ENCODE measurements at places on chromosomes 3 and 15. TPM values are rescaled to one million over a fixed set of nuclear protein-coding genes. Genes with fewer than 3 reads are reported as not detected.

GRCh38 chr3:76756577-76756976, 283.3 kb upstream of the ROBO2 start:
- no peak for DNase-seq

Gene KCNH8
- not detected for polyA plus RNA-seq

DNA sequence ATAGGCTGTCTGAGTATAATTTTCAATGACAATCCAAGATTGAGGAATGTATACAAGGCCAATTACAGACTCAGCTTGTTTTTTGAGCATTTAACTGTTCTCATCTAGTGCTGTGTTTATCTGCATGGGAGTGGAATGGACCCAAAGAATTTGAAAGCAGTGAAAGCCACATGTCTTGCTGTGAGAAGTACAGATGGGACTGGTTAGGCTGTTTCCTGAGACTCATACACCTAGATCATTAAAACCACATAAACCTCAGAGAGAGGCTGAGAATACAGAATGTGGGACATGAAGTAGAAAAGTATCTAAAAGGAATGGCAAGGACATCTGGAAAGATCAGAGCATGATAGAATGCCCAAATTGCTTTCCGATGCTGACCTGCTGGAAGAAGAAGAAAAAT, 224.6 kb downstream of the NLGN1 start:
- no peak for DNase-seq

DNA sequence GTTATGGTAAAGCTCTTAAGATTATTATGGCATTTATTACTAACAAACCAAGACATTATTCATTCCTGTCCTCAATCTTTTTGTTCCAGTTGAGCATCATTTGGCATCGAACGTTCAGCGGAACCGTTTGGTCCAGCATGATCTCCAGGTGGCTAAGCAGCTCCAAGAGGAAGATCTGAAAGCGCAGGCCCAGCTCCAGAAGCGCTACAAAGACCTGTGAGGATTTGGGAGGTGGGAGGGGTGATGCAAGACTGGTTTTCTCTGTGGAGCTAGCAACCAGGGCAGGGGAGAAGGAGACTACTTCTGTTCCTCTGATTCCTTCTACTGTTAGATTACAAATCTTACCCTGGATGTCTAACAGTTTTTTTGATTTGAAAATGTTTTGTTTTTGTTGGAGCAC, 27.6 kb upstream of the UTS2B start:
- DNase-seq, result no peak

Gene HYAL2
- polyA plus RNA-seq, result 970 TPM

DNA sequence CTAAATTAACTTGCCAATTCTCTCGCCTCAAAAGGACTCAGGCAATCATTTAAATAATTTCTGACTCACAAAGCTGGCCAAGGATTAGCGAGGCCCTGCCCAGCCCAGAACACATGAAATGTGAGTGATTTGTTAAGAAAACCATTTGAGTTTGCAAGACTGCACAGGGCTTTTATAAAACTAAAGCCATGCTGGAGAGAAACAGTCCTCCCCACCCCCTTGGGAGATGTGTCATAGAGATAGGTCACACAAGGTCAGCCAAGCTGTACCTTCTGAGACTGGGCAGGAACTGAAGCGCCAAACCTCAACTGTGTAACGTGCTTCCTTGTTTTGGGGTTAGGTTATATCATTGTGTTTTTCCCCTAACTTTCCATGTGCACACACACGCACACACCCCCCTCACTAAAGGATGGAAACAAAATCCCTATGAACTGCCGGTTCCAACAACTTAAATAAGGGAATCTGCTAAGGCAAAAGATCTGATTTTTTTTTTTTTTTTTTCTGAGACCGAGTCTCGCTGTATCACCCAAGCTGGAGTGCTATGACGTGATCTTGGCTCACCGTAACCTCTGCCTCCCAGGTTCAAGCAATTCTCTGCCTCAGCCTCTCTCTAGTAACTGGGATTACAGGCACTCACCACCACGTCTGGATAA, 8.1 kb downstream of the SPATA12 start:
- DNase-seq, result peak; percentile 66

GRCh38 chr3:41464401-41464800, 265.1 kb downstream of the CTNNB1 start:
- DNase-seq, result no peak

Gene UBXN7
- polyA plus RNA-seq, result 9.9 TPM

Gene DLEC1
- polyA plus RNA-seq, result not detected

DNA sequence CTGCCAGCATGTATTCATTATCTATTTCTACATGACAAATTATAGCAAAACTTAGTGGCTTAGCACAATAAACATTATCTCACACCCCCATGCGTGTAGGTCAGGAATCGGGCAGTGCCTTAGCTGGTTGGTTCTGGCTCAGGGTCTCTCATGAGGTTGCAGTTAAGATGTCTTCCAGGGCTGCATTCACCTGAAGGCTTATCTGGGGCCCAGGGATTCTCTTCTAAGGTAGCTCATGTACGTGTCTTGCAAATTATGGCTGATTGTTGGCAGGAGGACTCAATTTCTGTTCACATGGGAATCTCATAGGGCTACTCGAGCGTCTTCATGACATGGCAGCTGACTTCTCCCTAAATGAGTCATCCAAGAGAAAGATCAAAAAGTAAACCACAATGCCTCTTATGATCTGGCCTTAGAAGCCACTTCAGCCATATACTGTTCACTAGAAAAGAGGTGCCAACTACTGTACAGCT, 42.9 kb upstream of the TSC22D2 start:
- no peak for DNase-seq

GRCh38 chr3:110243081-110243480, 828.5 kb upstream of the NECTIN3 start:
- DNase-seq, result no peak

GRCh38 chr3:98763076-98763475, at the start of gene ST3GAL6:
Gene ST3GAL6, plus strand, starts transcription at chr3:98763340. Its CDS starts 5,101 bp downstream, at chr3:98768441.
- DNase-seq, result peak; percentile 85

DNA sequence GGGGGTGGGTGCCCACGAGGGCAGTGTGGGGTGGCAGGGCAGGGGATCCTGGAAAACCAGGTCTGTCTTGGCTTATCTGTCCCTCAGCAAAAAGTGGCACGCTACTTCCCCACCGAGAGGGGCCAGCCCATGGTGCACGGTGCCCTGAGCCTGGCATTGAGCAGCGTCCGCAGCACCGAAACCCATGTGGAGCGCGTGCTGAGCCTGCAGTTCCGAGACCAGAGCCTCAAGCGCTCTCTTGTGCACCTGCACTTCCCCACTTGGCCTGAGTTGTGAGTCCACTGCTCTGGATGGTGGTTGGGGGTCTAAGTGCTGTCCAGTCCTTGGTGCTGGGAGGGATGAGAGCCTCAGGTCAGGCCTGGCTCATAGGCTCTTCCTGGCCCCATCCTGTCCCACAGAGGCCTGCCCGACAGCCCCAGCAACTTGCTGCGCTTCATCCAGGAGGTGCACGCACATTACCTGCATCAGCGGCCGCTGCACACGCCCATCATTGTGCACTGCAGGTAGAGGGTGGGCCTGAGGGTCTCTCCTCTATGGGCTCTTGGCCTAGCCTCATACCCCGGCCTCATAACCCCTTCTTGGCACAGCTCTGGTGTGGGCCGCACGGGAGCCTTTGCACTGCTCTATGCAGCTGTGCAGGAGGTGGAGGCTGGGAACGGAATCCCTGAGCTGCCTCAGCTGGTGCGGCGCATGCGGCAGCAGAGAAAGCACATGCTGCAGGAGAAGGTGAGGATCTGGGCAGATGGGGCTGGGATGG, 31.1 kb downstream of the PTPN23 start:
- no peak for DNase-seq

DNA sequence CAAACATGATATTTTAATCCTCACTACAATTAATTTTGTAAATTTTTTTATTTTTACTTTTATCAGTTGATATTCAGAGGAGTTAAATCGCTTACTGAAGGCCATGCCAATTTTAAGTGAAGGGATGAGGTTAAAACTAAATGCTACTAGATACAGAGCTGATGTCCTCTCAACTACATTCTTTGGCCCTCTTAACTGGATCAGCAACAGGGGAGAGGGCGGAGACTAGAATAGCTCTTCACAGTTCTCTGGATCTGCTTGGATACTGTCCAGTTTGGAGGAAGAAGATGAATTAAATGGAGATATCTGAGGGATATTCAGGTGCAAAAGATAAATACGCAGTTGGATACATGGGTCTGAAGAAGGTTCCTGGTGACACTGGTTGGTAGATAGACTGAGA, 85.6 kb upstream of the LYSMD4 start:
- DNase-seq, result no peak

DNA sequence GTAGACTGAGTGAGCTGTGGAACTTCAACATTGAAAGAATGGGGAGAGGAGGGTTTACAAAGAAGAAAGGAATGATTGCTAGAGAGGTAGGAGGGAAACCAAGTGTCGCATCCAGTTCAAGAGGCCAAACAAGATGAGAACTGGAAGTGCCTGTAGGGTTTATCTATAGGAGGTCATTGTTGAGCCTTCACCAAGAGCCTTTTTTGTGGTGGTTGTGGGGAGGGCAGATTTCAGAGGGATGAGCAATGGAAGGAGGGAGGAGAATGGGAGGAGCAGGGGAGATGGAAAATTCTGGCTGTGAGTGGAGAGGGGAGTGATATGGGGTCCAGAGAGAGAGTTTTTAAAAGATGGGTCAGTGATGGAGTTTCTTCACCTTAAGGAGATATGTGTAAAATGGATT, 8.5 kb downstream of the PDIA5 start:
- no peak for DNase-seq

GRCh38 chr15:66765478-66766281, 63.6 kb downstream of the SMAD6 start:
- DNase-seq, result peak; percentile 93

Gene TCTA
- 31.3 TPM for polyA plus RNA-seq

GRCh38 chr3:18507333-18507732, 82.2 kb upstream of the SATB1 start:
- no peak for DNase-seq

GRCh38 chr3:53044711-53045517, 959 bp downstream of the SFMBT1 start:
- peak; percentile 47 for DNase-seq

DNA sequence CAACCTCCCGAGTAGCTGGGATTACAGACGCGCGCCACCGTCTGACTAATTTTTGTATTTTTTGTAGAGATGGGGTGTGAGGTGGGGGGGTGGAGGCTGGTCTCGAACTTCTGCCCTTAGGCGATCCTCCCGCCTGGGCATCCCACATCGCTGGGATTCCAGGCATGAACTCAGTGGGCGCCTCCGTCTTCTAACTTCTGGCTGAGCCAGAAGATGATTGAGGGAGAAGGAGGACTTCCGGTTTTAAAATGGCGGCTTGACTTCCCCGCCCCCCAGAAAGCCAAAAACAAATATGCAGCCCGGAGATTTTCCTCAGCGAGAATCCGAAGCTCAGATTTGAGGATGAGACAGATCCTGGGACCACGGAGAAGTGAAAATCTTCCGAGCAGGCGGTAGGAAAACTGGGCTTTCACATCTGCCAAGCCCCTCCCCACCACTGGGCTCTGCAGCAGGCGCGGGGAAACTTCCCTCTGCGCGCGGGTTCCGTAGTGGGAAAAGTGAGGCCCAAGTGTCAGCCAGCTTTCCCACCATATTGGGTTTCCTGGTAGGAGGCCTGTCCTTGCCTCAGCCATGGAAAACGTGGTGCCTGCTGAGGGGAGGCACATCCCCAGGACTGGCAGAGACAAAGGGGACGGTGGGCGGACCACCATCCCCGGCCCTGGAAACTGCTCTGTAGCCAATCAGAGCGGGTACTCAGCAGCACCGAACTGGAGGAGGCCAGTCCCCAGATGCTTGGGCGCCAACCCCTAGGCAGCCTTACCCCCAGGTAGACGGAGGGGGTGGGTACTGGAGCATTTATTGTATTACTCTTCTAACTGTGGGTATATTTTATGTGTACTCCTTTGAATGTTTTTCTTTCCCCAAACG, 17.3 kb downstream of the CHST14 start:
- no peak for DNase-seq

- no peak for DNase-seq
Observed at GRCh38 chr3:190387578-190388213, at the start of gene CLDN16. Gene CLDN16, plus strand, starts transcription at chr3:190388163. Its CDS starts 167 bp downstream, at chr3:190388330.

Gene CATSPER2
- polyA plus RNA-seq, result 1.4 TPM

Gene SOX14
- not detected for polyA plus RNA-seq

GRCh38 chr3:71701251-71701762, 23.9 kb downstream of the EIF4E3 start:
- DNase-seq, result no peak

DNA sequence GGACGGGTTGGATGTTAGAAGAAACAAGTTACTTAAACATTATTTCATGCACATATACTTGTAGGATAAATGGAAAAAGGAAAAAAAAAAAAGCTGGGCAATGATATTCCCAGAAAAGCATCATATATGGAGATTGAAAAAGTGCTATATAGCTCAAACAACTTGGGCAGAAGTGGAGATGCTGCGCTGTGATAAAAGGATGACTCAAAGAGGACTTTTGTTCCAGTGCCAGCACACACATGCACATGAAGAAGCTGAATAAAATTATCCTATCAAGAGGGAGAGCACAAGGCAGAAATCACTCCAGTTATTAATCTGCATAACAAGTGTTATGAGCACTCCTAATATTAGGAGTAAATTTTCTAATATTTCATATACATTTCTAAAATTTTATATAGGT, 30.9 kb downstream of the FRMD4B start:
- DNase-seq, result peak; percentile 79

- DNase-seq, result peak; percentile 75
Observed at GRCh38 chr15:64460724-64461720, 644 bp downstream of the ZNF609 start.

GRCh38 chr3:149267565-149267964, 45.9 kb upstream of the CP start:
- DNase-seq, result no peak

- DNase-seq, result no peak
Observed at GRCh38 chr3:45347315-45348000, 40.9 kb upstream of the LARS2 start.

Gene RMDN3
- 20.1 TPM for polyA plus RNA-seq

GRCh38 chr3:57992452-57993213, 15.6 kb upstream of the FLNB start:
- DNase-seq, result no peak

GRCh38 chr15:62297933-62298332, 132.8 kb upstream of the C2CD4B start:
- no peak for DNase-seq

GRCh38 chr15:93759629-93760028, 471.7 kb upstream of the MCTP2 start:
- no peak for DNase-seq

Gene MGLL
- polyA plus RNA-seq, result 23.3 TPM

DNA sequence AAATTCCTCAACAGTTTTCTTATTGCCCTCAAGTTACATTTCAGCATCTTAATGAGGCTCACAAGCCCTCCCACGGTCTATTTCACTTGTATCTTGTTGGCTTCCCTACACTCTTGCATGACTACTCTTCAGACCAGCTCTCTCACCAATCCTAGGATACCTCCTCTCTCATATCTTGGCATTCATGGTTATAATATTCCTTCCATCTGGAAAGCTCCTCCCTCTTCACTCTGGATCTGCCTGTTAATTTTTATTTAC, 8.5 kb upstream of the CCDC80 start:
- no peak for DNase-seq

GRCh38 chr15:93703092-93703739, 528.1 kb upstream of the MCTP2 start:
- DNase-seq, result no peak

Gene SMAD6
- polyA plus RNA-seq, result 7.3 TPM

Gene CPLX3
- not detected for polyA plus RNA-seq

- DNase-seq, result no peak
Observed at GRCh38 chr3:70183781-70184504, 128.5 kb downstream of the MDFIC2 start.

GRCh38 chr3:183931881-183932280, 47.2 kb upstream of the PARL start:
- DNase-seq, result no peak

GRCh38 chr3:157405457-157405856, 31.2 kb upstream of the PTX3 start:
- DNase-seq, result no peak

GRCh38 chr3:18880691-18881090, 267.6 kb upstream of the KCNH8 start:
- no peak for DNase-seq

All from endothelial cell of umbilical vein (primary cell).